ENCODE measurements at places on chromosomes 5 and 9.

GRCh38 chr5:123089914-123090660 is 1.0 kb downstream of the PRDM6 start:
- peak; percentile 66 for DNase-seq

DNA sequence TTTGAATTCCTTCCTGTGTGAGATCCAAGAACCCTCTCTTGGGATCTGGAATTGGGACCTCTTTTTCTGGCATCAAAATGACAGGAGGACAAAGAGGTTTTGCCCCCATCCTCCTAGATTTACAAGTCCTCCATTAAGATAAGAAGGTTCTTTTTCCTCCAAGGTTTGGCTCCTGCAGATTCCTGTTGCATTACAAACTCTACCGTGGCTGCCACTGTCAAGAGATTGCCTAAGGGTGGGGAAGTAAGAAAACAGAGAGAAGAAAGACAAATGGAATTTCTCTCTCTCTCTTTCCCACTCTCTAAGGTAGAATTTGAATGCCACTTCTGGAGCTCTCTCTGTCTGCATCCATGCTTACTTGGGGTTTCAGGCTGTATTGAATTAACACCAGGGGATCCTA is 12.0 kb upstream of the SVEP1 start:
- DNase-seq = no peak

- DNase-seq = no peak
These were observed 121.4 kb upstream of the MVB12B start for GRCh38 chr9:126205265-126205664.

DNA sequence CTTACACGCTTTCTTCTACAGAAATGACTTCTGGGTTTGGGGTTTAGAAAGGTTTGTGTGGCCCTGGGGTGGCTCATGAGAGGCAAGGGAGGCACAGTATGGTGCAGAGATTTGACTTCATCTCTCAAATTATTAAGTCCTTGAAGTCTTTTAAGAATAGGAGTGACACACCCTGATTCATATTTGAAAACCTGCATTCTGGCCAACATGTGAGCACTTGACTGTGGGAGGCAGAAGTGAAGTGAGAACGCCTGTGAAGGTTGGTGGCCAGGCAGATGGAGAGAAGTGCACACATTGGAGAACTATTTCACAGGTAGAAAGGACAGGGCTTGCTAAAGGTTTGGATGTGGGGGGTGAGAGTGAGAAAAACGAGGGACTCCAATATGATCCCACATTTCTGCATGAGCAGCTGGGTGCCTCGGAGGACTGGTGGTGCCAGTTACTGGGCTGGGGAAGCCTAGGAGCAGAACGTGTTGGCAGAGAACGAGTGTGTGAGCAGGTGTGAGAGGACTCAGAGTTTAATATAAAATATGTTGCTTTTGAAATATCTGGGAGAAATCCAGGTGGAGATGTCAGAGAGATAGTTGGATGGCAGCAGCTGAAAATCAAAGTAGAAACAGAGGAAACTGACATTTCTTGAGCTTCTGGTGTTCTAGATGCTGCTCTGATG is 240.0 kb upstream of the ADAMTSL1 start:
- DNase-seq = no peak

DNA sequence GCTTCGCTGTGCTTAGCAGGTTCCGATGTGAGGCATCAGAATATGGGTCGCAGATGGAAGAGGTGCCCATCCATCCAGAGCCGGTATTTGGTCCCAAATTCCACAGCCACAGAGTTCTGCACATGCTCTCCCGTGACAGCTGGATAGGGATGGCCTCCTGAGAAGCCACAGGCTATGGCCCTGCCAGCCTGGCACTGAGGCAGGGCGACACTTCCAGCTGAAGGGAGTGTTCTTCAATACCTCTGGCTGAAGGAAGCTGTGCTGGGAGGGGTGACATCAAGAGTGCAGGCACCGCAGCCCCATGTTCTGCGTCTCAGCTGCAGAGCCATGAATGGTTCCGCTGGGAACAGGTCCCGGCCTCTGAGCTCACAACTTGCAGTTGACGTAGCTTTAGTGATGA is 83.4 kb upstream of the SIMC1 start:
- DNase-seq = no peak

DNA sequence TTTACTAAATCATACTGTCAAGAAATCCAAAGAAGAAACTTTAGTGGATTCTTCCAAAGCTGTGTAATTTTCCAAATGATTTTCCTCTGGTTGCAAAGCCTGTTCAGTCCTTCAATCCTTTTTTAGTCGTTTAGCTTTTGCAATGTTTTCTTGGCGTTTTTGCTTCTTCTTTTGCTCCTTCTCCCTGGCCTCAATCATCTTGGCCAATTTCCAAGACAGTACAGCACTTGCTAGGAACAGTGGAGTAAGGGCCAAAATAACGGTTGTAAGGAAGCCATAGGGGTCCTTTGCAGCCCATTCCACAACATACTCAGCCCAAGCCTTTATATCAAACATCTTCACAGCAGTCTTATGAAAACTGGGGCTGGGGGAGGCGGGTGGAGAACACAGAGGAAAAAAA is 2.4 kb downstream of the SMIM15 start:
- no peak for DNase-seq

DNA sequence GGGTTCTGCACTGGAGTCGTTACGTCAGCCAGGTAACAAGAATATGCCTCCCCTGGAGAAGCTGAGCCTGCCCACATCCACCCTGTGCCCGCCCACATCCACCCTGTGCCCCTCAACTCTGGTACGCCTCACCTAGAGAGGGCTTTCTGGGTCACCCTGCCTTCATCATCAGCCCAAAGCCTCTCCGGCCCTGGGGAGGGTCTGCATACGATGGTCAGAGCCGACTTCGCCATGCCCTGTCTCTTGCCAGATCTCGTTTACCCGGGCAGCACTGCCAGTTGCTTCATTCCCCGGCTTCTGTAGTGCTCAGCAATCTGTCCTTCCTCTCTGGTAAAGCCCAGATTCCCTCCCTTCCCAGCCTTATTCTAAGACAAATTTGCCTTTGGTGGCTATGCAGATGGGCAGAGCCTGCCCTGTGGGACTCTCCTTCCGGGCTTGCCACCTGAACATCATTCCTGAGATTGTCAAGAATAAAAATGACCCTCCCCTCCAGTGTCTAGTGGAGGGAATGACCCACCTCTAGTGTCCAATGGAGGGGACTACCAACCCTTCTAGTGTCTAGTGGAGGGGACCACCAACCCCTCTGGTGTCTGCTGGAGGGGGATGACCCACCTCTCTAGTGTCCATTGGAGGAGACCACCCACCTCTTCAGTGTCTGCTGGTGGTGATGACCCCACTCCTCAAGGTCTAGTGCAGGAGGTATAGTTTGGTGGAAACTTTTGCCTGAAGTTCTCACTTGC is 3.4 kb downstream of the PLEKHG4B start:
- DNase-seq = no peak

DNA sequence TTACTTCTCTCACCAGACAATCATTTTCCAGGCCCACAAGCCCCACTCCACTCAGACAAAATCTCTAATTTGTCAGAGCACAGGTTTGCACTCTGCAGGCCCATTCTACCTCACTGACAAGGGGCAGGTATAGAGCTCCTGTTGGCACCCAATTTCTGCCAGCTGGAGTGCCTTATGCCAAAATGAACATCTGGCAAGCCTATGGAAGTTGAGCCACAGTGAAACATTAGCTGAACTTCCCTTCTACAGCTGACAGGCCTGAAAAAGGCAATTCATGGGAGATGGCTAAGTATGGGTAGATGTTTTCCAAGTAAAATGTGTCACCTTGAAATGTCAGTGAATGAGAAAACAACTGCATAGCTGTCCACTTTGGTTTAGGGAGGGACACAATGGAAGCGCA is 87.0 kb downstream of the SPOCK1 start:
- no peak for DNase-seq

- peak; percentile 60 for DNase-seq
These were observed 839 bp downstream of the GABRG2 start for GRCh38 chr5:162068412-162068811.

GRCh38 chr5:170545313-170545712 is 41.5 kb downstream of the KCNIP1 start:
- no peak for DNase-seq

DNA sequence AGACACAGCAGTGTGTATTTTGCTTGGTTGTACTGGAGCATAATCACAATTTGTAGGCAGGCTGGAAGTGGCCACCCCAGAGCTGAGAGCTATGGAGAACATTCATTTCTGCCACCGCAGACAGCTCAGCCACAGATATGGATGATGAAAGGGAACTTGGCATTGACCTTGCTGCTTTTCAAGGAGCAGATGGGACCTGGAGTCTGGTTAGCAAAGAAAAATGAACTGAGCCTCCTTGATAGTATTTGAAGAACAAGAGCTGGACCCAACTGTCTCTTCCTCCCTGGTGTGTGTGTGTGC is 395.2 kb upstream of the ZNF462 start:
- DNase-seq = no peak

- no peak for DNase-seq
These were observed 48.6 kb upstream of the FCN1 start for GRCh38 chr9:134966270-134966669.

DNA sequence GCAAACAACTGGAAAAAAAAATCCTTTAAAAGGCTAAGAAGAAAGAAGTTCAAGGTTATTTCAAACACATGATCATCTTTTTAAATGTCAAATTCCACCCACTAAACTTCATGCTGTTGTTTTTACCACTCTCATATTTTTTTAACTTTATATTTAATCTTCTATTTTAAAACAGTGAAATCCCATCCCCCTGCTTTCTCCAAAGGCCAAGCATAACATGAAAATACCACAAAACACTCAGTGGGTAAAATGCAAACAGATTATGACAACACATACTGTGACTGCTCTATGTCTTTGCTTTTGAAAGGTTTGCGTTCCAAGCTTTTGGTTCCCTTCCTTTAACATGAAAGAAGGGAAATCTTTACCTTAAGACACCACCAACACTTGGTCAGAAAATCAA is 127.6 kb downstream of the SNCAIP start:
- DNase-seq = no peak

GRCh38 chr5:124126504-124127217 is 614.7 kb downstream of the CSNK1G3 start:
- no peak for DNase-seq

GRCh38 chr5:178204935-178205748 is 809 bp downstream of the HNRNPAB start:
- peak; percentile 88 for DNase-seq

DNA sequence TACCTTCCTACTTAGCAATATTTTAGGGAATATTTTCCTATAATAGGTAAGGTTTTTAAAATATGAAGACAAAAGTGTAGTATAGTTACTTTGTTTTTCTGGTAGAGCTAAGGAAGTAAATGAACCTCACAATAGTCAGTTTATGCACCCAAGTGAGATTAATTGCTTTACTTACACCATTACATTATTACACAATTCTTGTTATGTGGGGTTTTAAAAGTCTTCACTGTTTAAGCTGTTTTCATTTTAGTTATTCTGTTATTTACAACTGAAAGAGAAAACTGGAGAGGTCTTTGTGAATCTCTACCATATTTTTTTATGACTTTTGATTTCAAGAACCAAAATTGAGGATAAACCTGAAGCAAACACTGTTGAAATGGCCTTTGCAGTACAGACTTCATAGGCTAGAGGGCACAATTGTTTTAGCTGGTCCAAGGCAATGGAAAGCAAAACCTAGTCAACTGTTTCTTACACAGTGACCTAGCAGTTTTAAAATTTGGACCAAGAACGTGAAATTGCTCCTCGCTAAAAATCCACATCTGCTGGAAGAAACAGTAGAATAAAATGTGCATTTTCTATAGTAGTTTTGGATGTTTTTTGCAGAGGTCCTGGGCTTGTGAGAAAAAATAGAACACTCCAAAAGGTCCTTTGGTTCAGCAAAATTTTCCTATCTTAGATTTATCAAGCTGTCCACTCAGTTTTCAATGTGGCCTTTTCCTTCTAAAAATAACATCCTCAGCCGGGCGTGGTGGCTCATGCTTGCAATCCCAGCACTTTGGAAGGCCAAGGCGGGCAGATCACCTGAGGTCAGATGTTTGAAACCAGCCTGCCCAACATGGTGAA is 66.4 kb upstream of the FER start:
- DNase-seq = peak; percentile 73

DNA sequence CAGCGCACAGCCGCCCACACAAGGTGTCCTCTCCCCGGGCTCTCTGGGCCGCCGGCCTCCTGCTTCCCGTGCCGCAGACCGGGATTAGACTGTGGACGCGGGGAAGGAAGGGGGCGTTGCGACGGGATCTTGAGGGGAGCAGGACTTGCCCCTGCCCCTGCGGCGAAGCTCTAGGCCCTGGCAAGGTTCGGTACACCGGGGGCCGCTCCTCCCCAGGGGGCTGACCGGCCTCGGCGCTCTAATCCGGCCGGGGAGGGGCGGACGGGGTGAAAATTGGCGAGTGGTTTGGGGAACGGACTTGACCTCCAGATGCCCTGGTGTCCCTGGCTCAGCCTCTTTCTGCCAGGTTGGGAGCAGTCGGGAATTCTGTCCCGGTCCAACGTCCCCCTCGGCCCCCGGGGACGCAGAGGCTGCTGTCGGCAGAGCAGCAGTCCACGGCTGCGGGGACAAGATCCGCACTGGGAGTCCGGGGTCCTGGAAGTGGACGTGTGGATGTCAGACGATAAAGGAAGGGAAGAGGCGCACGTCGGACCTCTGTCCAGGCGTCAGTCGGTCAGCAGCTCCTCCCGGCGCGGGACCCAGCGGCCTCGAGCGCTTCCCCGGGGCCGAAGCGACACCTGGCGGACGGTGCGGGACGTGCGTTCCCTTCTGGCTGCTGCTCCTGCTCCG is 1.9 kb upstream of the CNTFR start:
- DNase-seq = peak; percentile 87

- DNase-seq = no peak
These were observed 257.6 kb upstream of the EDIL3 start for GRCh38 chr5:84642324-84642723.

DNA sequence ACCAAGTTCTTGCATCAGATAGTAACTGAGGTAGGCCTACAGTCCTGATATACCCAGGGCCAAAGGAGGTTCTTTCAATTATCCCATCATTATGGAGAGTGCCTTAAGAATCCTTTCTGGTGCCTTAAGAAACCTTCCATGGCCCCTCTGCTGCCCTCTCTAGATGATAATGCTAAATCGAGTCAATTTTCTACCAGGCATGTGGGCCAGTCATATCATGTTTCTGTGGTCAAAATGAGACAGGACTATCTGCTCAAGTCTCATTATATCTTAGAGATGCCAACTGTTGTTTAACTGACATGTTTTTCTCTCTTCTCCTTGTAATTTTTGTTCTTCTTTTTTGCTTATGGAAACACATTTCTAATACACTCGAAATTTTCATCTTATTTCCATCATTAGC is 127.6 kb downstream of the EDIL3 start:
- no peak for DNase-seq

DNA sequence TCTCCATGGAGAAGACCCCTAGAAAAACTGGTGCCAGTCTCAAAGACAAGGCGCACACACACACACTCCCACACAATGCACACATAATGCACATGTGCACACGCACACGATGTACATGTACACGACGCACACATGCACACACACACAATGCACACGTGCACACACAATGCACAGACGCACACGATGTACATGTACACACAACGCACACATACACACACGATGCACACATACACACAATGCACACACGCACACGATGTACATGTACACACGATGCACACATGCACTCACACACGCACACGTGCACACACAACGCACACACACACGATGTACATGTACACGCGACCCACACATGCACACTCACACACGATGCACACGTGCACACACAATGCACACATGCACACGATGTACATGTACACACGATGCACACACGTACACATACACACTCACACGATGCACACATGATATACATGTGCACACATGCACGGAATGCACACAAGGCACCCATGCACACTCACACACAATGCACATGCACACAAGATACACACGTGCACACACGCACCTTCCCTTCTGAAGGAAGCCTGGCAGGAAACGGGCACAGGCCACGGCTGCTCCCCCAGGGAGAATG is 76.5 kb downstream of the VAV2 start:
- DNase-seq = no peak
